ENCODE measurements at places on chromosomes 5 and 9.

DNA sequence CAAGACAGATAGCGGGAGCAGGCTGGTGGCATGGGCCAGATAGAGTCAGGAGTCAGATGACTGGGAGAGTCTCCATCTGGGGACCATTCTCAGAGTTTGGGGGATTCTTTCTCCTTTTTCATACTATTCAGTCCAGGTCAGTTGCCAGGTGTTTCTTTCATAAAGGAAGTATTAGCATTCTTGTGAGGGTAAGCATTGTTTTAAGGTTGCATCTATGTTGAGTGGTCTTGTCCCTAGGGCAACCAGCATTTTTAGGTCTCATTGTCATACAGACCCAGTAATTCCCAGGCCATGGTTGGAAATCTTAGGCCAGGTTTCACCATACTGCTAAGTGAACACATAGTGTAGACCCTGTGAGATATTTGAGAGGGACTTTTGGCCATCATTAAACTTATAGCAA lies 122.3 kb upstream of the POC5 start:
- DNase-seq = no peak

- DNase-seq = no peak
Measured at GRCh38 chr9:36835271-36835996, 198.6 kb downstream of the PAX5 start.

- DNase-seq = no peak
Measured at GRCh38 chr9:122220673-122221182, 8.0 kb downstream of the LHX6 start.

GRCh38 chr5:173902334-173902733 lies 14.2 kb downstream of the CPEB4 start:
- no peak for DNase-seq

GRCh38 chr9:90848866-90849265 lies 47.2 kb downstream of the SYK start:
- DNase-seq = no peak

DNA sequence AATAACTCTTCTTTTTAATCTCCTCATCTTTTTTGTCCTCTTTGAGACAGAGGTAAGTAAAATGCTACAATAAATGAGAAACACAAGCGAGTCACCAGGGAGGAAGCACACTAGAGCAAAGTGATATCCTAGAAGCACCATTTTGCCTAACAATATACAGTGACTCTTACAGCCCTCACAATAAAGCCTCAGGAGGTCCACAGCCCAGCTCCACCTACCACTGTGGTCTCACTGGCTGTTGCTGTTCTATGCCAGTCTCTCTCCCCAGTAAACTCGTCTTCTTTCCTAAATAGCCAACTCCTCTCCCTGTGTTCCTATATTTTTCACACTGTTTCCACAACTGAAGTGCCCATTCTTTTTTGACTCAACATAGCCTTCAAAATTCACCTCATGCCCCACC lies 44.3 kb downstream of the TNFSF15 start:
- no peak for DNase-seq

- peak; percentile 26 for DNase-seq
Measured at GRCh38 chr9:95073042-95073607, 244.4 kb downstream of the FANCC start.

DNA sequence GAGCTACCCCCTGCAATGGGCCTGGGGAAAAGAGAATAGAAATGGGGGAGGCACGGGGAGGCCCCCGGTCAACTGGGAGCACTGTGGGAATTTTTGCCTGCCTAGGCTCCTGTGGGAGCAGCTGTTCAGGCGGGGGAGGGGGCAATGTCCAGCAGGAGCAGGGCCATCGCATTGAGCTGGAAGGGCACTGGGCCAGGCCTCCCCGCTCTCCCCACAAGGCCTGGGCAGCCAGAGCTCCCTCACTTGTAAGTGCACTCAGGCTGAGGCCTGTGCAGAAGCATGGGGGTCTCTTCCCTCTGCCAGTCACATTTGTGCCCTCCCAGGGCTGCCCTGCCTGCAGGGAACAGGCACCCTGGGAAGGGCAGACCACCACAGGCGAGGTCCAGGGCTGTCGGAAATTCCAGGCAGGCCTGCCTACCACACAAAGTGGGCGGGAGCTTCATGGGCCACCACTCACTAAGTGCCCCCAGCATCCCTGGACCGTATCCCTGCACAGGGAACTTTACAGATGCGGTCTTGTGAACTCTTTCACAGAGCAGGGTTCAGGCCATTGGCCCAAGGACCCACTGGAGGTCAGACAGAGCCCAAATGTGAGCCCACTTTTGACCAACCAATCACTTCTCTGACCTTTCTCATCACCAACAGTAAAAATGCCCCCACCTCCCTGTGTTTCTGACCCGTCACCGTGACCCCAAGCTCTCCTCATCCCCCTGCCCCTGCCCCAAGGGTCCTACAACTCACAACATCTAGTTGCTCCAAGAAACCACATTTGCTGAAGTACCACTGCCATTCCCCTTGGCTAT lies 1.0 kb upstream of the CFAP157 start:
- DNase-seq = no peak

DNA sequence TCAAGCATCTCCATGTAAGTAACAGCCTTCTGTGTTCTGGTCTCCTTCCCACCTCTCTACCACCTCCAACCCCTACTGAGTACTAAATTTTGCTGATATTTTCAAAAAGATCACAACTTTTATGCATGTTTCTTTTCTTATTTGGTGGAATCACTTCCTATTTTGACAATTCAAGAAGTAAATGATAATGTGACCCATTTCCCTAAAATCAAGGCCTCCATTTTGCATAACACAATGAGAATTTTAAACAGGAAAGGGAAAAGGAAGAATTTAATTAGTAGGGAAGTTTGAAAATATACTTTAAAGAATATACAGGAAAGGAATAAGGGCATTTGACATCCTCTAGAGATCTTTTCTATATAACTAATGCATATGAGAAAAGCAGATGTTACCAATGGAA lies 212.9 kb upstream of the RASA1 start:
- DNase-seq = no peak

GRCh38 chr5:79255786-79256557 lies 20.0 kb downstream of the JMY start:
- peak; percentile 41 for DNase-seq

DNA sequence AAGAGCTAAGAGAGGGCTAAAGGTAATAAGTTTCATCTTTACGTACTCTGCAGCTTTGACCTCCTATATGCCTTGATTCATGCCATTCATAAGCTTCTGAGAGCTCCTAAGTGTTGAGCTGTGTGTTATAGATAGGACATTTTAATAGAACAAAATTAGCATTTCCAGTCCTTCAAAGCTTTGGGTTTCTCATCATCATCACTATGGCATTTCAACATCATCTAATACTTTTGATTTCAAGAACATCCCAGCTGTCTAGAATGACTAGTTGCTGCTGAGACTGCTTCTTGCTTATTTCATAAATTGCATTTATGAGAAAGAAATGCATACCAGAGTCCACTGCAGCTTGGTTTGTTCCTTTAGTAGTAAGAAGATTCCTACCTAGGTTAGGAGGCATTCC lies 201.7 kb downstream of the SGCD start:
- DNase-seq = peak; percentile 33

- peak; percentile 83 for DNase-seq
Measured at GRCh38 chr9:12884736-12885395, 110.0 kb downstream of the LURAP1L start.

- no peak for DNase-seq
Measured at GRCh38 chr9:127697575-127697974, 9.2 kb upstream of the CFAP157 start.

DNA sequence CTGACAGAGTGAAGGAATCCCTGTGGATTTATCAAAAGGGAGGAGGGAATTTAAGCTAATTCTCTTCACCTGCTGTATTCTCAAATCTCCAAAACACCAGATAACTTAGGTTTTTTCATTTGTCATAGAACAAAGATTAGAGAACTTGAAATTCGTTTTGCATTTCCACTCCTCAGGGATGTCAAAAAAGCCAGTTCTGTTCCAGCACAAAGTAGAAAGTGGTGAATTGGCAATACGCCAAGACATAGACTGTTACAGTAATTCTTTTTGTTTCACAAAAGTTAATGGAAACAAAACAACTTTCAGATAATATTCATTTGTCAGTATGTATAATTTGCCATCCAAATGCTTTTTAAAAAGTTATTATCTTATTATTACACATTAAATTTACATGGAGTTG lies 15.0 kb downstream of the S1PR3 start:
- DNase-seq = no peak

DNA sequence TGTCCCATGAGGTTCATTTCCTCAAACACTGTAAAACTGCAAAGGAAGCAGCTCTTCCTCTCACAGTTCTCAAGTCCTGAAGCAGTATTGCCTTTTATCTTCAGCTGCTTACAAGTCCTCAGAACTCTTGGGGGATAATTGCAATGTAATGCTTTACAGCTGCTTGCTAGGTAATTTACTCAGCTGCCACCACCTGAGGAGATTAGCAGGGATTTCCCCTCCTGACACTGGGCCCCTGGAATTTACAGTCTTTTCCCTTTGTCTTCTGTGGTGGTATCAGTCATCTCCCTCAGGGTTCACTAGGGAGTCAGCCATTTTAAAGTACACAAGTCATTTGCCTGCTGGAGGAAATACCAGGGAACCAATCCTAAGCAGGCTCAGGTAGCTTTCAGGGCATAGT lies 754.3 kb upstream of the GRAMD2B start:
- no peak for DNase-seq

GRCh38 chr9:100086097-100086635 lies 12.6 kb downstream of the ERP44 start:
- DNase-seq = no peak

DNA sequence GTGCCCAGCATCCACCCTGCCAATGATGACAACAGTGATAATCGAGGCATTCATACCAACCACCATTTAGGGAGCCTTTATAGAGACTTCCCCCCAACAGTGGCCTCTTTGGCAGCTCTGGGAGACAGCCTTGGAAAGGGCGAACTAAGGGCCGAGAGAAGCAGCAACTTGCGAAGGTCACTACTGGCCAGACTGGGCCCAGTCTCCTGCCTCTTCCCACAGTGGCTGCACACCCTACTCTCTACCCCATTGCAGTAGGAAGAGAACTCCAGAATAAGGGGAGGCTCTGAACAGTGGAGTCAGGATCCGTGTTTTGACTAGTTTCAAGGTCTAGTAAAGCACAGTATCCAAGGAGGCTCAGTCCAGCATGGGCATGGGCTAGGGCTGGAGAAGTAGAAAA lies 5.3 kb downstream of the LHX6 start:
- no peak for DNase-seq

All from fibroblast of skin of abdomen (primary cell).